ENCODE measurements at places on chromosomes 11 and 22.

DNA sequence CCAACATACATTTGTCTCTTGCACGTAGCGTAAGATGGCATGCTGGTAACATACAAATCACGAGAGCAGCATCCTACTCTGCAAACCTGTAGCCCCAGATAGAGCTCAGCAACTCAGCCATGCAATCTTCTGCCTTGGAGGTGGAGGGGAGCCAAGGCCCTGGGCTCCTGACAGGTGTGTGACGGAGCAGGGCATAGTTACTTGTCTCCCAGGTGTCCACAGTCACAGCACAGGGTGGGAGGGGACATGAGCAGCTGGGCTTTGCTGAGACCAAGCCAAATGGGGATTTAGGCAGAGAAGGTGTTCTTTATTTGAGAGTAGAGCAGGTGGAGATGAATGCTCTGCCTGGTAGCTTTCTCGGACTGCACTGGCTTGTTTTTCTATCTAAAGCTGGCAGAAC lies 111.7 kb downstream of the TEAD1 start:
- DNase-seq, result no peak

DNA sequence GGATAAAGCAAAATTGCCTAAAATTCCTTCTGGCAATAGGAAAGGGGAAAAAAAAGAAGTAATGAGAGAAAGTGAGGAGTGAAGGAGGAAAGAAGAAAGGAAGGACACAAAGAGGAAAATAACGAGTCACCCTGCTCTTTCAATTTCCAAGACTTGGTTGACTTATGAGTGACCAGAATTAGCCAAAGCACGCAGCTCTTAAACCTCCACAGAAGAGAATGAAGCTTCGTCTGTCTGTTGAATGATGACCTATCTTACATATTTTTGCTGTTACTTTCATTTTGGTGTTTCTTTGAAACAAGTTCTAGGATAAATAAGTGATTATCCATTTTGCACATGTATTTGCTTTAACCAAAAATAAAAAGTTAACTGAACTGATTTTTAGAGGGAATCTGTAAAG lies 728 bp downstream of the MMP27 start:
- no peak for DNase-seq

DNA sequence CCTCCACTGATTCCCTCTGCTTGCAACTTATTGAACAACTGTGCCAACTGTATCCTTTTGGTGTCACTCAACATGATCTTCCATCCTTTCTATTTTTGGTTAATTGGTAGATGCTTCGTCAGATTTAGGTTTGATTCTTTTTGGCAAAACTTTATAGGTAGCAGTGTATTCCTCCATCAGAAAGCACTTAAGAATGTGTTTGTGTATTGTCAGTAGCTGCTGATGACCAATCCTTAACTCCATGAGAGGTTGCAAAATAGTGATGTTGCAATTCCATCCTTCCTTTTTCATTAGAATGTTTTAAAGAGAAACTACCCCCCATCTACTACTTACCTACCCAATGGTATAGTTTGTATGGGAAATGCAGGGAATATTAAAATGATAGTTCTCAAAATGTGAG lies 22.1 kb downstream of the FAM76B start:
- DNase-seq, result no peak

- DNase-seq, result no peak
Measured at GRCh38 chr11:128559496-128560103, 27.8 kb downstream of the ETS1 start.

- DNase-seq, result no peak
Measured at GRCh38 chr11:214083-214482, 6.6 kb downstream of the RIC8A start.

GRCh38 chr11:130580891-130581492 lies 132.5 kb downstream of the ADAMTS15 start:
- DNase-seq, result no peak

GRCh38 chr22:49951986-49952896 lies 8.3 kb upstream of the PIM3 start:
- DNase-seq, result no peak

DNA sequence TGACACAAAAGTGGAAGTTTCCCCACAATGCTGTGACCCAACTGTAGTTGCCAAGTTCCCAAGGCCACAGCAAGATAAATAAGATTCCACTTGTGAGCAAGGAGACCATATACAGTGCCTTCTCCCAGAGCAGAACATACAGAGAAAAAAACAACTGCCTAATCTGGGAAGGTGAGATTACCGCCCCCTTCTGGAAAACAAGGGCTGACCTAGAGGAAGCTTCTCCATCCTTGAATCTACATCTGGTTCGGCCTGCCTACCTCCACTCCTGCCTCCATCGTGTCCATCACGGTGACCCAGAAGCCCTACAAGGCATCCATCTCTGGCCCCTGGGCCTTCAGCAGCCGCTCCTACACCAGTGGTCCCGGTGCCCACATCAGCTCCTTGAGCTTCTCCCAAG lies 6.1 kb upstream of the RNASEH2C start:
- DNase-seq, result no peak

DNA sequence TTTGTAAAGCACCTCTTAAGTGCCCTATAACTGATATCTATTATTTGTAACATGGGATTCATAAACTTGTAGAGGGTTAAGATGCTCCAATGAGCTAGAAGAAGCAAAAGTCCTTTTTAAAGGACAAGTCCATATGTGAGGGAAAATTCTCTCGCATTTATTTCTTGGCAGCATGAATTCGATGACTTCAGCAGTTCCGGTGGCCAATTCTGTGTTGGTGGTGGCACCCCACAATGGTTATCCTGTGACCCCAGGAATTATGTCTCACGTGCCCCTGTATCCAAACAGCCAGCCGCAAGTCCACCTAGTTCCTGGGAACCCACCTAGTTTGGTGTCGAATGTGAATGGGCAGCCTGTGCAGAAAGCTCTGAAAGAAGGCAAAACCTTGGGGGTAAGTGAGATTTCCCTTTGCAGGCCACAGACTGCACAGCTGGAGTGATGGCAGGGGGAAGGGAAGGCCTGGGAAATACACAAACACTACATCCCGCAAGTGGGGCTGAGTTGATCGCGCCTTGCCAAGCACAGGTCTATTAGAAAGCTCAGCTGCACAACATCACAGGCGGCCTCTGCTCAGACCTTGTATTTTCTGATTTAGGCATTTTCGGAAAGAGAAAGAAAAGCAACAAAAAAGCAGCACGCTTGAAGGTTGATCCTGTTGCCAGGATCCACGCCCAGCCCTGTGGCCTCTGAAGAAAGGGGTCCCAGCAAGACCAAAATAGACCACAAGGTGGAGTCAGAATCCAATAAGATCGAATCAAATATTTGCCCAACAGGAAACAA lies 1.5 kb downstream of the MS4A8 start:
- no peak for DNase-seq

DNA sequence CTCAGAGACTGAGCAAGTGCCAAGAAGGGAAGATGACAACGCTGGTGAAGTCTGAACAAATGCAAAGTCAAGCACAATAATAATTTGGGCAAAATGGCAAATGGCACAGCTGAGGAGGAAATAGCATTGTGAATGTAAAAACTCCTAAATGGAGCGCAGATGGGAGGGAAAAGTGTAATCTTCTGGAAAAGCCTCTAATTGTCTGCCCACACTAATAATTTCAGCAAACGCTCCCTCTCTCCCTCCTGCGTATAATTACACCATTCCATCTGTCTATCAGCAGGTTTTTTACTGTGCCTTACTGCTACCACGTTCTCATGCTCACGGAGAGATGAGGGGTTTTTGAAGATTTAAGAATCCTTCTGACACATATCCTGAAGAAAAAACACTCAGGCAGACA lies 302.6 kb downstream of the KIRREL3 start:
- no peak for DNase-seq

DNA sequence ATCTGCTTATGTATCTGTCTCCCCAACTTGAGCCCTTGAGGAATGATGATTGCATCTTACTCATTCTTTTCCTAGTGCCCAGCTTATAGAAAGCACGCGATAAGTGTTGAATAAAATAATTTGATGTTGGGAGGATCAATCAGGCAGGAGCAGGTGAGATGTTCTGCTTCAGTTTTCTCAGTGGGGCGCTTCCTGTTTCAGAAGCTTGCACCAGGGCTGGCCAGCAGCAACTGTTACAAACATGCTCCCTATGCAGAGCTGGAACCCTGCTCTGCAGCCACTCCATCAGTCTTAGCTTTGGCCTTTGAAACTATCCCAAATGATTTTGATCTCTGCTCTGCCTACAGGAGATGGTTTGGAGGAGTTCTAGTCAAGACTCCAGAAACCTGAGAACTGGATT lies 3.9 kb downstream of the ENDOD1 start:
- no peak for DNase-seq

DNA sequence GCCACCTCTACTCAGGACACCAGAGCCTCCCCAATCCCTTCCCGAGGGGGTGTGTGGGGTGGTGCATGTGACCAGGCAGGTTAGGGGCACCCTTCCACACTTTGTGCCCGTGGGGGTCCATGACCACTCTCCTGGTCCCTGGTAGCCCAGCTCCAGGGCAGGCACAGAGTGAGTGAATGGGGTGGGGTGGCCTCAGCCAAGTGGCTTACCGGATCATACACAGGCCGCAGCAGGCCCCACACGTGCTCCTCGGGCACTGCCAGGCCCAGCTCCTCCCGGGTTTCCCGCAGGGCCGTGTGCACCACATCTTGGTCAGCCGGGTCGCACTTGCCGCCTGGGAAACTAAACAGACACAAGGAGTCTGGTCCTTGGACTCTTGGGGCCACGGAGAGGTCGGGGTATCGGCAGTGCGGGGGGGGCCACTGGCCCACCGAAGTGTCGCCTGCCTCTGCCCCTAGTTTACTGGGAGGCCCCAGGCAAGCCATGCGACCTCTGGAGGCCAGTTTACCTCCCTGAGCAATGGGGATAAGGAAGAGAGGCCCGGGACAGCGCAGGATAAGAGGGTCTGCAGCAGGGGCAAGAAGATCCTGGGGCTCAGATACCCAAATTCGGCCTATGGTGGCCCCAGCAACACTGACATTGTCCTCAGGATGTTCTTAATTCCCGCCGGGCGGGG lies 889 bp downstream of the NUDT8 start:
- DNase-seq, result no peak

- no peak for DNase-seq
Measured at GRCh38 chr11:70603756-70604211, 205.5 kb downstream of the CTTN start.

DNA sequence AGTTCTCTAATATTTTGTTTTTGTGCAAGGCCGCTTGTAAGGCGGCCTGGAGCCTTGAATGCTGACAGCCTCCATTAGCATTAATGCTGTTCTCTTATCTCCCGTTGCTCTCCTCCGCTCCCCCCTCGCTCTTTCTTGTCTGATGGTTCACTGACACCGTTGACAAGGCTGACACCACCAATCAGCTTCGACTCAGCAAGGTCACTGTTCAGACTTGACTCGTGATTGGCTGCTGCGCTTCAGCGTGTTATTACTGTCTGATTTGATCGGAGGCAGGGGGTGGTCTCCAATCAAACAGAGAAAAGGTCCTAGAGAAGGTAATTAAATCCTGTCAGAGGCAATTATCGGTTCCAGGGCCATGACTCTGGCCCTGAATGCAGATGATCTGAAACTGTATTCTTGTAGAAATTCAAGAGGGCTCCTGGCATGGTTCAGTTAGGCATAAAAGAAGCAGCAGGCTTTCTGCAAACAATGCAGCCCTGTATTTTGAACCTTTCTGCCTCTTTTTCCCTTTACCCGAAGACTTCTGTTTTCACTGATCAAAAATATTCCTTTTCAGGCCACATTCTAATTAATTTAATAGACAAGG lies 49.3 kb upstream of the MPPED2 start:
- DNase-seq, result no peak

- DNase-seq, result no peak
Measured at GRCh38 chr22:44023404-44024287, 456 bp upstream of the PARVB start.

All from stimulated activated CD8-positive, alpha-beta memory T cell treated with anti-CD3 and anti-CD28 coated beads, Interleukin-7, amount 100 ng/mL, for 24 hours (primary cell).